ENCODE measurements at places on chromosomes 7 and 10.

DNA sequence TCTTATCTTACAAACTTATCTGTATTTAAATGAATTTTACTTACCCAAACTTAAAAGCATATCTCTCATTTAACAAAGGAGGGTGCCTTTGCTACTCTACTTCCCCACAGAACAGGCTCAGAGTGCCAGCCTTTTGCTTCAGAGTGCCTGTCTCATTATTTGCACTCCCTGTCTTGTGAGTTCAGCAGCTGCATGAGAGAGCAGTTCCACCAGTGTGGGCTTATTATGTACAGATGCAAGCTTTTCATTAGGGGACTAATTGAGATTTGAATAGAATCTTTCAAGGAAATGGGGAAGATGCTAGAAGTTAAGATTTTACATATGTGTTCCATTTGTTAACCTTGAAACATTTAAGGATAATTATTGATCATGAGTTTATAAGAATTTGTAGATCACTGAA, 310.2 kb upstream of the LRRN3 start:
- DNase-seq = no peak

DNA sequence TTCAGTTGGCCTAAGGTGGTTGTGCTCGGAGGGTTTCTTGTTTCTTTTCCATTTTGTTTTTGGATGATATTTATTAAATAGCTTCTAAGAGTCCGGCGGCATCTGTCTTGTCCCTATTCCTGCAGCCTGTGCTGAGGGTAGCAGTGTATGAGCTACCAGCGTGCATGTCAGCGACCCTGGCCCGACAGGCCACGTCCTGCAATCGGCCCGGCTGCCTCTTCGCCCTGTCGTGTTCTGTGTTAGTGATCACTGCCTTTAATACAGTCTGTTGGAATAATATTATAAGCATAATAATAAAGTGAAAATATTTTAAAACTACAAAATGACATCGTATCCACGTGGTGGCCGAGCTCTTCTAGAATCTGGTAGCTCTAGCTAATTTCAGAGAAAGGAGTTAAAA, 20.4 kb downstream of the GATA3 start:
- no peak for DNase-seq

DNA sequence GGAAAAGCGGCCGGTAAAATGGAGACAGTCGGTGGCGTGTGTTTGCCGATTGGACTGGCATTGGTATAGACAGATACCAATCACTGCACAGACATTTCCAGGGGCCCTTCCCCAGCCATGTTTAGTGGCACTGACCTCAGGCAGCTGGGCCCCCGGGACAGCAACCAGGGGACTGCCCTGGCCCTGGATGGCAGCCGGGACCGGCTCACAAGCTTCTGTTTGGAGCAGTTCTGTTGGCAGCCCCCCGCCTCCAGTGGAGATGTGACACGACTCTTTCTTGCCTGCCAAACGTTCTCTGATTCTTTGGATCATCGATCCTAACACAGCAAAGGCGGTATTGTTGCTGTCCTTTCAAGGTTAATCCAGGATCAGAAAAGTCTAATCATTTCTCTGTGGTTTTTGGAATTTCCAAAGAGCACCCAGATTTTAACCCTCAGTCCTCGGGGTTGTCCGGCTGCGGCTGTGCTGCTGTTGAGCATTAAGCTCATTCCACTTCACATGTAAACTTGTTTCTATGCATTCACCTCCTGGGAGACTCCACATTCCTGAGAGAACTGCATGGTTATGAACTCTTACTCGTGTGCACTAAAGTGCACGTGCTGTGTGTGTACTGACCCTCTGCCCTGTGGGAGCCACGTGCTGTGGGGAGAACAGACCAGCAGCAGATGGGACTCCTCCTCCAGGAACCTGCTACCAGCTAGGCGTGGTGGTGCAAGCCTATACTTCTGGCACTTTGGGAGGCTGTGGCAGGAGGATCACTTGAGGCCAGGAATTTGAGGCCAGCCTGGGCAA, 46.0 kb downstream of the FOXK1 start:
- no peak for DNase-seq

GRCh38 chr7:38518541-38518940, 112.6 kb downstream of the AMPH start:
- no peak for DNase-seq

- DNase-seq = no peak
These were observed 25.8 kb downstream of the MET start for GRCh38 chr7:116697761-116698160.

DNA sequence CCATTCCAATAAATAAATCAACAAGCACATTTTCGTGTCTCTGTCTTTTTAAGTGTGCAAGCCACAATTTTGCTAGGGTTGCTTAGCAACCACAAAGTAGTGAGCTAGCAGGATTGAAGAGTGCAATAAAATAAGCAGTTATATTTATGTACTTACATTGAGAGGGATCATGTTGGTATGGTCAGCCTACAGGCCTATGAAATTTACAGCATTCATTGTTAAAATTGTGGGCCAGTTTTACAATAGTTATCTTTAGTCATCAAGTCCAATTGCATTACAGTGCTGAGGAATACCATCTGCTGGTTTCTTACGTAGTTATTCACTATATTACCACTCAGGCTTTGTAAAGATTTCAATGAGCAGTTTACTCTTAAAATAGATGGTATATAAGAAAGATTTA, 192.5 kb upstream of the POT1 start:
- no peak for DNase-seq

DNA sequence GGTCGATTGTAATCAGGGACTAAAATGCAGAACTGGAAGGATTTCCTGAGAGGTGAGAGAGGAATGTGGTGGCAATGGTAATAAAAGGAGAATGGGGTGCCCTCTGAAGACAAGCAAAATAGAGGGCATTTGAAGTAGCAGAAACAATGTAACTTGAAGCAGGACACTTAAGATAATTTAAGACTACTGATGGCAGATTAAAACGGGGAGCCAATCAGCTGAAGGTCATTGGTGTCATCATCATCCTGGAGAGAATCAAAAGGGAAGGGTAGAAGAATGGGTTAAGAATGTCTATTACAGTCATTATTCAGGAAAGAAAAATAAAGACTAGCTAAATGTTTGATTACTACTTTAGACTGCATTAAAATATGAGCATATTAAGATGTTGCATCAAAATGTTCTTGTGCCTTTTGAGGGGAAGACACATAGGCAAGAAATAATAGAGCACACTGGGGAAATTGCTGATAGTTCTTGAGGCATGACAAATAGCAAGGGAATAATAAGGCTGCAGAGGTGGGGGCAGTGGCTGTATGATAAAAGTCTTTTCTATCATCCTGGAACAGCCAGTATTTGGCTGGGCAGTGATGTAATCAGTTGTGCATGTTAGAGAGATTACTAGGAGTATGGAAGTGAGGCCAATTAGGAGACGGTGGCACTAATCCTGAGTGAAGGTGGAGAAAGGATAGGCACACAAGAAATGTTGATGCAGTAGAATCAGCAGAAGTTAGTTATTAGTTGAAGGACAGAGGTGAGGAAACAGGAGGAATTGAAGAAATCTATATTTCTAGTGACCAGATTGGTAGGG, 60.2 kb downstream of the CCDC71L start:
- no peak for DNase-seq

- no peak for DNase-seq
These were observed 149.8 kb downstream of the XPNPEP1 start for GRCh38 chr10:109773288-109774120.

- DNase-seq = no peak
These were observed 45.7 kb downstream of the BEND7 start for GRCh38 chr10:13483073-13483472.

GRCh38 chr7:117066668-117067067, 113.4 kb downstream of the ST7 start:
- no peak for DNase-seq

- DNase-seq = no peak
These were observed 154.4 kb downstream of the PRKAG2 start for GRCh38 chr7:151722533-151722932.

DNA sequence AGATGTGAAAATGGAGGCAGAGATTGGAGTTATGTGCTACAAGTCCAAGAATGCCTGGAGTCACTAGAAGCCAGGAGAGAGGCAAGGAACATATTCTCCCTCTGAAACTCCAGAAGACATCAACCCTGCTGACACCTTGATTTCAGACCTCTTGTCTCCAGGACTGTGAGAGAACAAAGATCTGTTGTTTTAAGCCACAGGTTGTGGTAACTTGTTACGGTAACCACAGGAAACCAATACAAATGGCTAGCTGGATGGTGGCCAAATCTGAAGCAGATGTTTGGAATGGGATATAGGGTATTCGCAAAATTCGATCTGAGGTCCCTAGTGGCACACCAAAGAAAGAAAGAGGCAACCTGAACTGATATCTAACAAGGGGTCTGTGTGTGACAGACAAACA, 129.0 kb downstream of the HERPUD2 start:
- no peak for DNase-seq

DNA sequence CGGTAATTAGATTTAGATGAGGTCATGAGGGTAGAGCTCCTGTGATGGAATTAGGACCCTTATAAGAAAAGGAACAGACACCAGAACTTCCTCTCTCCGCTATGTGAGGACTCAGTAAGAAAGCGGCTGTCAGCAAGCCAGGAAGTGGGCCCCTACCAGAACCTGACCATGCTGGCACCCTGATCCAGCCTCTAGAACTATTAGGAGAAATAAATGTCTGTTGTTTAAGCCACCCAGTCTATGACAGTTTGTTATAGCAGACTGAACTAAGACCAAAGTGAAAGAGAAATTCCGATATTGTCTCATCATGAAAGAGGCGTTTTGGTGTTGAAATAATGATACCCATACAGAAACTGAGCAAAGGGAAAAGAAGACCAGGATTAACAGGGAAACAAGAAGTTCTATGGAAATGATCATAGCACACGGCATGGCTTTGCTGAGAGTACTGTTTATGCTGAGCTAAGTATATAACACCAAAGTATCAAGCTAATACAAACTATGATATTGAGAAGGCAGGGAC, 9.2 kb downstream of the CLEC2L start:
- no peak for DNase-seq
